ENCODE measurements at places on chromosomes 2 and 18. TPM values are rescaled to one million over a fixed set of nuclear protein-coding genes. Genes with fewer than 3 reads are reported as not detected.

ATP8B1 gene
- total RNA-seq: 4.7 TPM

ZRANB3 gene
- 12.5 TPM for total RNA-seq

ARHGEF33 gene
- under 0.01 TPM for total RNA-seq

PLCD4 gene
- total RNA-seq: 27.7 TPM

DQX1 gene
- not detected for total RNA-seq

G6PC2 gene
- 1.0 TPM for total RNA-seq

C2orf74 gene
- total RNA-seq: 2.6 TPM

MYOM1 gene
- total RNA-seq: 661 TPM

EMILIN1 gene
- 61.6 TPM for total RNA-seq

Measured in skeletal muscle tissue (tissue), 5 donors.